ENCODE measurements at places on chromosomes 6 and 20.
A peak's percentile ranks its signal among the peaks of the same experiment; 100 is the strongest.

DNA sequence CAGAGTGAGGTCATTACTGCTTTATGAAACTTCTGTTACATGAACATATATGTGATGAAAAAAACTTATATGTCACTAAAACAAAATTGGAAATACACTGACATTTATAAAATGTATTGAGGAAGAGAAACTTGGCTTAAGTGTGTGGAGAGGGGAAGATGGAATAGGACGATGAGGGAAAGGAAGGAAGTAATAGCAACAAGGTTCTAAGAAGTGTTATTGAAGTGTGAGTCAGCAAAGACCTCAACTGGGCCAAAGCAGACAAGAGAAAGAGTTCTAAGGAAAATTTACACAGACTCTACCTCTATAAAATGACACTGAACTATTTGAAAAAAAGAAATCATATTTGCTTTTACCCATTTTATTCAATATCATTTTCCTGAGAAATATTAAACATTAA lies 38.3 kb downstream of the SNX3 start:
- no peak for DNase-seq

DNA sequence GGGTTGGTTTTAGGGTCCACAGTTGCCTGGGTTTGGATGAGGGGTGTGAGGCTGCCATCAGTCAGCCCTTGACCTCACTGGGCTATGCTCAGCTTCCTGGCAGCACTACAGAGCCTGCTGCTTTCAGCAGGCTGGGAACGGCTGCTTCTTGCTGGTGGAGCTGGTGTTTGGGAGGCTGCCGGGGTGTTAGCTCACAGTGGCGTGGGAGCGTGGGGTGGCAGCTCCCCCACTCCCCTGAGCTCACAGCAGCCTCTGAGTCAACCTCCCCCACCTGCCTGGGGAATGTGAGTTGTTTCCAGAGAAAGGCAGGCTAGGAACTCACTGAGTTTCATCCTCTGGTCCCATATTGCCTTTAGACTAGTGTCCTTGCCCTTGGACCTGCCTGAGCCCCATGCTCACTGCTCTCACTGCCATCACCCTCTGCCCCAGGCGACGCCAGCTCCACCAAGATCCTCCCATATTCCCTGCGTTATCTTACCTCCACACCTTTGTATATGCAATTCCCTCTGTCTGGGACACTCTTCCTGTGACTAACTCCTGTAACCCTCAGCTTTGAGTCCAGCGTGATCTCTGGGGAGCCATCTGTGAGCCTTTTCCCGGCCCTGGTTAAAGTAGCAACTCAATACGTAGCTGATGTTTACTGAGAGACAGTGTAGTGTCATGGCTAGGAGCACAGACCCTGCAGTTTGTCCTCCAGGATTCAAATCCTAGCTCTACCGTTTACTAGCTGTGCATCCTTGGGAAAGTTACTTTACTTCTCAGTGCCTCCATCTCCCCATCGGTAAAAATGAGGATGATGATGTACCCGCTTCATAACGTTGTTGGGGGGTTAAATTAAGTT lies 34.8 kb downstream of the PPP1R16B start:
- no peak for DNase-seq

GRCh38 chr20:20597966-20598365 lies 114.5 kb downstream of the RALGAPA2 start:
- no peak for DNase-seq

- DNase-seq = no peak
Measured at GRCh38 chr6:107108201-107108890, 7.0 kb downstream of the BEND3 start.

- DNase-seq = no peak
Measured at GRCh38 chr6:38505826-38506225, 133.9 kb downstream of the BTBD9 start.

DNA sequence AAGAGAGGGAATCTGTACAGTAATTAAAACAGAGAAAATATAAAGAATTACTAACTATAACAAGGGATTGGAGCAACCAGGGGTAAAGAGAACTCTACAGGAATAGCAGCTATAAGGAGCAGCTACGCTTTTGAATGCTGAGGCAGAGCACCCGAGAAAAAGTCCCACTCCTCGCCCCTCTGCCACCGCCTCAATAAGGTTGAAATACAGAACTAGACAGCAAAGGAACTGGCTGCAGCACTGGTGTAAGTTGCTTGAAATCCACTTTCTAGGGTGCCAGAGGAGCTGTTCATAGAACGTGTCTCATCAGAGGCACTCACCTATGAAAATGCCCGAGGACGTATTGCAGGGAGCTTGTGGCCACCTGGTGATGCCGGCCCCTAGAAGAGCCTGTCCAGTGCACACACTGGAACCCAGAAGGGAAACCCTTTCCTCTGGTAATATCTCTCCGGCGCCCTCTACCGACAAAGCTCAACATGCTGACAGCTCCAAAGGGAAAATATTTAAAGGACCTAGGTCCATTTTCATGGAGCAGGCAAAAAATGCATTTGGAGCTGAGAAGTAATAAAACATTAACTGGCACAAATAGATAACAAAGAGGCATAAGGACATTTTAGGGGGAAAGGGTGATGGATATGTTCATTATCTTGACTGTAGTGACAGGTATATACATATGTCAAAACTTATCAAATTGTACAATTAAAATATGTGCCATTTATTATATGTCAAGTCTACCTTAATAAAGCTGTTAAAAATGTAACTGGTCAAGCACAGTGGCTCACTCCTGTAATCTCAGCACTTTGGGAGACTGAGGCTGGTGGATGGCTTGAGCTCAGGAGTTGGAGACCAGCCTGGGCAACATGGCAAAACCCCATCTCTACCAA lies 137.4 kb upstream of the HDAC2 start:
- DNase-seq = peak; percentile 62

DNA sequence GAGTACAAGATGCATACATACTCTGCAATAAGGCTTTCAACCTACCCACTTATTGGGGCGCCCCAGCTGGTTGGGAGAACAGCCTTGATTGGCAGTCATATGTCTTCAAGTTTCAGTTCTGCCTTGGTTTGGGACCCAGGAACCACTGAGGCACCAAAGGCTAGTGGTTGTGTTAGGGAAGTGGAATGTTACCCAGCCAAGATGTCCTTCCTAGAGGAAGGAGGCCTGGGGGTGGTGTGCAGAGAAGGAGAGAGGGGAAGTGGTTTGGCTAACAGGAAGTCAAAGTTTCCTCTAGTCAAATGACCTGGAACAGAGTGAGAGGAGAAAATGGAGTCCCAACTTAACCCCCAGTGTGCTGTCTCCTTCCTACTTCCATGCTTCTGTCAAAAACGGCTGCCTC lies 59.4 kb downstream of the CD164 start:
- DNase-seq = no peak

- no peak for DNase-seq
Measured at GRCh38 chr6:29924287-29924686, 18.0 kb upstream of the HLA-A start.

Data from AG08396 (cell line).